ENCODE measurements at places on chromosomes 11 and 22.

DNA sequence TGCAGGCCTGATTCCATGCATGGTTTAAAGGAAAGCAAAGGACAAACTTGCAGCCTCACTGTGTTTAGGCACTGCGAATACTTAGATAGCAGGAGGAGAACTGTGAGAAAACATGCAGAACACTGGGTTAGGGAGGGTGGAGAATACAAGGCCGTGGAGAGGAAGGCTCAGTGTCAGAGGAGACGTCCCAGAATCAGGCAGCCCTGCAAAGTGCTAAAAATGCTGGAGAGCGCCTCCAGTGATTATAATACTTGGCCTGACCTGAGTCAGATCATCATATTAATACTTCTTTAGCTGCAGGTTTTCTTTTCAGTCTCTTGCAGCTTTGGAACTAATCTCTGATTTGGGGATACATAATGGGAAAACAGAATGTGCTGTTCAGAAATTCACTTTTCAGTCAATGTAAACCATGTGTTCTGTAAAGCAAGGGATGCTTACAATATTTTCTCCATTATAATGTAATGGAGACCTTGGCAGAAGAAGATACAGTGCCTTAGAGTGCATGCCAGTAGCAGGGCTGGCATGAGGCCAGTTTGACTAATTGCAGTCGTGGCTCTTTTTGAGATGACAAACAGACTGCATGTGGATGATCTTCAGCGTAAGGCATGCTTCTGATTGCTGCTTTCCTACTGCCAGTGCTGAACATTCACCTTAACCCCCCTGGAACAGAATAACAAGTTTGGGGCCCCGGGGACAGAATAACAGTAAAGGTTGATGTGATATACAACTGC lies 16.8 kb downstream of the EXT2 start:
- DNase-seq = peak; percentile 53

DNA sequence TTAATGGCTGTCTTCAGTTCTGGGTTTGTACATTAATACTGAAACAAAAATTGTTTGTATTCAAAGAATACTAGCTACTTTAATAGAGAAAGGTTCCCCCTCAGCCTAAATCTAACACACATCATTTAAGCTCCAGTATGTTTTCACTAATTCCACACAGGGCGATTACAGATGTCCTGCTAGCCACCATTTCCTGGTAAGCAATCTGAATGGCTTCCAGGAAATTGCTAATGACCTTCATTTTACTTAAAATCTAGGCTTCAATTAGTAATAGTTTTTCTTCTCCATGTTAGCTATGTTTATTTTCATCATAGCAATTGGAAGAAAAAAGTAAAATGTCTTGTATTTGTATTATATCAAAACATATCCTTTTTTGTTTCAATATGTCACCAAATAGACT lies 132.8 kb downstream of the SOX6 start:
- no peak for DNase-seq

GRCh38 chr11:73439002-73439843 lies 63.0 kb downstream of the RELT start:
- DNase-seq = no peak

GRCh38 chr11:60375316-60375715 lies 3.0 kb upstream of the MS4A7 start:
- DNase-seq = no peak

GRCh38 chr22:49972163-49973017 lies 11.8 kb downstream of the PIM3 start:
- DNase-seq = no peak

DNA sequence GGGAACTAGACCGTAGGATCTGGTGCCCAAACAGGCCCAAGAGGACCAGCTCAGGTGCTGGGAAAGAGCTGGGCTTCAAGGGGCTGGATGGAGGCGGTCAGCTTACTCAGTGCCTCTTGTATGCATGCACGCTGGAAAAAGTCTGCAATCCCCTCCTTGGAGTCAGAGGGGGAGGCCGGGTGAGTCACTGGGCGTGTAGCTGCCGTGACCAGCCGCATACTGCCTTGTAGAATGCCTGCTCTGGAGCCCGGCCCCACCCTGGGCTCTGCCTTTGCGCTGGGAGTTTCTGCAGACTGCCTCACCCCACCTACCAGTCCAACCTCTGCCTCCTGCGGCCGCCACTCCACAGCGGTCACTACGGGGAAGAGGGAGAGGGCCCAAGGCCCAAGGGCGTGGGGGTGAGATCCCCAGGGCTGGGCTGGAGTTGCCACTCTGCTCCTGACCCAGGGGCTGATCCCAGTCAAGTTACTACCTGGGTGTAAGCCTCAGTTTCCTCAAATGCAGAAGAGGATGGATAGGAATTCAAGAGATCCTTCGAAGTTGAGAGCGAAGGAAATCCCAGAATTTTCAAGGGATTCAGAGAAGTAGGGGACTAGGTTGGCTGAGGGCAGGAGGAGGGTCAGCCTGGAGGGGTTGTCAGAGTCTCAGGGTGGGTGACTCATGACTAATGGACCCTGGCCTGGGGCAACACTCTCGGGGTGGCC lies 4.2 kb downstream of the MRGPRF start:
- DNase-seq = peak; percentile 92

GRCh38 chr11:87870086-87870485 lies 305.2 kb downstream of the RAB38 start:
- peak; percentile 2 for DNase-seq

GRCh38 chr22:37601540-37602442 lies 6.8 kb upstream of the GGA1 start:
- peak; percentile 50 for DNase-seq

GRCh38 chr11:10925149-10925926 lies 67.5 kb upstream of the ZBED5 start:
- DNase-seq = no peak

DNA sequence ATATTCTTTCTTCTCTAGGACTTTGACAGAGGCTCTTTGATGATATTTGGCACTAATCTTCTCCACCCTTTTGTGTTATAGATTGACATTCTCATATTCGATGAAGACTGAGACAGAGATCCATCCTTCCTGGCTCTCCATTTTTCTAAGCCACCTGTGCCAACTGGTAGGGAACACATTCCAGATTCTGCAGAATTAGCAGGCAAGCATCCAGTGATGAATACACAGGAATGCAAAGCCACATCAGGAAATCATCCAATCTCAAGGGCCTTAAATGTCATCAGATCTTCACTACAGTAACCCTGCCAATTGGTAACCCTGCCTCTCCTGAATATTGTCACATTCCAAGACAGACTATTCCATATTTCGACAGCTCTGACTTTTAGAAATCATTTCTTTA lies 718.4 kb upstream of the API5 start:
- no peak for DNase-seq

- no peak for DNase-seq
Observed at GRCh38 chr11:65288706-65289536, 25.7 kb upstream of the CDC42EP2 start.

DNA sequence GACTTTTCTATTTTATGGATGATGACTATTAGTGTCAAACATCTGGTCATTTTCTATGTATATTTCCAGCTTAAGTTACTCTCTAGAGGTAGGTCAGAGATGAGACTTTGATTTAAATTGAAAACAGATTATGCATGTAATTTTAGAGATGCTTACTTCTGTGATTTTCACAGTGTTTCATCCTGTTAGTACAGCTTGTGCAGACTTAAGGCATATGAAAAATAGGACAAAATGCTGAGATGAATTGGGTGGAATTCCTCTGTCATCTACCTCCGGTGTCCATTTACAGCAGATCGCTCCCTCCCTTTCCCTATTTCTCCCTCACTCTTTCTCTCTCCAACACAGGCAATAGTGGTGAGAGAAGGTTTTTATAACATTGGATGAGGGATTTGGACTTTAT lies 14.1 kb downstream of the JAM3 start:
- DNase-seq = no peak

DNA sequence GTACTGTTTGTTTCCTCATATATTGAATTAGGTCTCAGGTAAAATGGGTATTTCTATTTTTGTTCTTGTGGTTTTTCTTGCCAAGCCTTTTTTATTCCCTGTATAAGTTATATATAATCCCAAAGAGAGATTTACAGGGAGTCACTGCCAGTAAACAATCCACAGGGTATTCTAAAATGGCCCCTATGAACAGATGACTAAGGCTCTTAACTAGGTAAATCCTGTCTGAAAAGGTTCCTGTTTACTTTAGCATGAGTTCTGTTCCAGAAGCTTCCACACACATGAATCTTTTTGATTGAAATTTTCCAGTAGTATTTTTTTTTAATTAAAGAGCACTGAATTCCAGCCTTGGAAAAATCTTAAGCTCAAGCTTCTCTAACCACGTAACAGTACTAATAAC lies 552.8 kb upstream of the CCDC179 start:
- DNase-seq = no peak

GRCh38 chr11:74948546-74948897 lies 369 bp downstream of the XRRA1 start:
- peak; percentile 30 for DNase-seq

- no peak for DNase-seq
Observed at GRCh38 chr22:35452351-35452781, 52.4 kb downstream of the MCM5 start.
